Activated CD4-positive, alpha-beta T cell treated with anti-CD3 and anti-CD28 coated beads, Interleukin-2, amount 50 U/mL, for 24 hours (primary cell): ENCODE measurements at places on chromosomes 16 and 17.

DNA sequence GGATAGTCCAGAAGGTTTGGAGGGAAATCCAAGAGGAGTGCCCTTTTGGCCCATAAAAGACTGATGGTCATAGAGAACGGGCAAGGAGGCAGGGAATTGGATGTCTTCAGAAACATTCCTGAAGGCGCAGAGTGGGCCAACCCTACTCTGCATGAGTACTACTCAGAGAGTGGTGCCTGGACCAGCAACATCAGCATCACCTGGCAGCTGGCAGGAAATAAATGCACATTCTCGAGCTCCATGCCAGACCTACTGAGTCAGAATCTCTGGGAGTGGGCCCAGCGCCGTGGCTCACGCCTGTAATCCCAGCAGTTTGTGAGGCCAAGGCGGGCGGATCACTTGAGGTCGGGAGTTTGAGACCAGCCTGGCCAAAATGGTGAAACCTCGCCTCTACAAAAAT lies 27.1 kb upstream of the SLC39A11 start:
- DNase-seq = no peak

- DNase-seq = no peak
Measured at GRCh38 chr17:70173681-70174080, 4.3 kb downstream of the KCNJ2 start.

GRCh38 chr17:77424585-77425344 lies 284.0 kb downstream of the SEC14L1 start:
- no peak for DNase-seq

- no peak for DNase-seq
Measured at GRCh38 chr16:78277321-78278055, 178.0 kb downstream of the WWOX start.

- no peak for DNase-seq
Measured at GRCh38 chr17:5120036-5120435, 4.2 kb downstream of the USP6 start.

GRCh38 chr16:66474750-66475199 lies 47.7 kb downstream of the BEAN1 start:
- peak; percentile 58 for DNase-seq

DNA sequence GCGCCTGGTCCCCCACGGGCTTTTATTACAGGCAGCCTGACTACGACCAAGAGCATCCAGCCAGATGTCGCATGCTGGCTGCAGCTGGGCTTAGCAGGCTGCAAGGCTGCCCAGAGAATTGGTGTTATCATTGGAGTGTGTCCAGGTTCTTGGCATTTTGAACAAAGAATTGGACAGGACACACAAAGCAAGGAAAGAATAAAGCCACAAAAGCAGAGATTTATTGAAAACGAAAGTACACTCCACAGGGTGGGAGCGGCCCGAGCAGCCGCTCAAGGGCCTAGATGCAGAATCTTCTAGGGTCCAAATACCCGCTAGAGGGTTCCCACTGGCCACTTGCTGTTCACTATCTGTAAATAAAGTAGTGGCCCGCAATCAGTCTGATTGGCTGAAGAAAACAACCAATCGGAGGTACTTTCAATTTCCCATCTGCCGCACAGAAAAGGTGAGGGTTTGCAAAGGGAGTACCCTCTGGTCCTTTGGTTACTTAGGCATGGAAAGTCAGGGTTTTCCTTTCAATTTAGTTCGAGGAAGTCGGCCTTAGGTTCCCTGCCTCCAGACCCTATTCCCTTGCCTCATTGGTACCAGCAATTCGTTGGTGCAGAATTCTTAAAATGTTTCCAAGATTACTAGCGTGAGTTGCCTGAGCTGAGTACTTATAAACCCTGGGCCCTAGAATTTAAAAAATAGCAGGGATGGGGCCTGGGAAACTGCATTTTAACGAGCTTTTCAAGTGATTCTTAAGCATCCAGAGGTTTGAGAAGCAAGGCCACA lies 38.5 kb upstream of the CNEP1R1 start:
- no peak for DNase-seq
